ENCODE measurements at places on chromosomes 11 and 22.

DNA sequence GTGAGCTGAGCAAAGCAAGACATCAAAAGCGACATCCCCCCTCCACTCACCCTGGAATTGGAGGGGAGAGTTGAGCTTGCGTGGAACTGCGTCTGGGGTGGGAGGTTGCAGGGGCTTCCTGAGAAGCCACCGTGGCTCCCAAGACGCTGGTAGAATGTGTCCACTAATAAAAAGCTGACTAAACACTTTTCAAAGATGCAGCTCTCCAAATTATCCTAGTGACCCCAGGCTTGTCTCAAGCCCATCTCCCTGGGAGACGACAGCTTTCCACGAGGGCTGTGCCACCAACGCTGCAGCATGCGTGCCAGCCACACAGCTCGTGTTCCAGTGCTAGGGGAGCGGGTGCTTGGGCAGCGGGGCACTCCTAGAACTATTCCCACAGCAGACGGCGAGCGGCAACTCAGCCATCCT lies 6.3 kb upstream of the GAL start:
- no peak for DNase-seq

GRCh38 chr11:115450519-115450918 lies 53.7 kb downstream of the CADM1 start:
- no peak for DNase-seq

DNA sequence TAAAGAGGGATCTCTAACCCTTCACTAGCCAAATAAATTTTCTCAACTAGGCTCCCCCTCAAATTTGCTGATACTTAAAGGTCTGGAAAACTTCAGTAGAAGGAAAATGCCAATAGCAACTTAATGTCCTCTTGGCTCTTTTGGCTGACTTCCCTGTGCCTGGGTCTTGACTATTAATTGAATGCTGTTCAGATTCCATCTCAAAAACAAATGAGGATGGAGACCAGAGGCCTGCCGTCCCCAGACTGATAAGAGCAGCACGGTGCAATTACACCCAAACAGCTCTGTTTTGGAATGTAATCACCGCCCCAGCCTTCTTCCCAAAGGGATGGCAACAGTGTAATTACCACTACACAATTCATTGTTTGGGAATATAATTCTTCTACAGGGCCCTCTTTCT lies 89.3 kb upstream of the CHRM4 start:
- no peak for DNase-seq

DNA sequence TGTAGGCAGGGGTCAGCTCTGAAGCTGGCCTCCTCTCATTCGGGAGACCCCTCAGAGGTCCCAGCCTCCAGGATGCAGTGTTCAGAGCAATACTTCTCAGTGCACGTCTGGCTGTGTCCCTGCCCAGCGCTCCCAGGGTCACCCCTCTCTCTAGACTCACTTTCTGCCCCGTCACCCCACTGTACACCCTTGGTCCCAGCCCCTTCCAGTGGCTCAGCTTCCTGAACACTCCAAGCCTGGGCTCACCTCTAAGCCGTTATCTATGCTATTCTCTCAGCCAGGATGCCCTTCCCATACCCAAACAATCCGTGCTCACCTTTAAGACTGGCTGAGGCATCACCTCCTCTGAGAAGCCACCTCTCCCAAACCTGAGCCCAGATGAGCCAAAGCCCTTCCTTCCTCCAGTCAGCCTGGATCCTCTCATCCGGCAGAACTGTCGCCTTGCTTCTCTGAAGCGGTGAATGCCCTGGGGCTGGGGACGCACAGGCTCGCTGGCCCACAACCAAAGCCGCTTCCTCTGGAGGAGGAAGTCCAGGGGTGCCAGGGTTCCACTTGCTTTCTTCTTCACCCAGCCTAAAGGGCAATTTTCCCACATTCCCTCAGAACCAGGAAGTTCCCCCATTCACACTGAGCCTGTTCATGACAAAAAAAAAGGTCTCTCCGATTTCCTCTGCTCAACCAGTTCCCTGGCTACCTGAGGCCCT lies 13.7 kb upstream of the CDKN1C start:
- DNase-seq: no peak

DNA sequence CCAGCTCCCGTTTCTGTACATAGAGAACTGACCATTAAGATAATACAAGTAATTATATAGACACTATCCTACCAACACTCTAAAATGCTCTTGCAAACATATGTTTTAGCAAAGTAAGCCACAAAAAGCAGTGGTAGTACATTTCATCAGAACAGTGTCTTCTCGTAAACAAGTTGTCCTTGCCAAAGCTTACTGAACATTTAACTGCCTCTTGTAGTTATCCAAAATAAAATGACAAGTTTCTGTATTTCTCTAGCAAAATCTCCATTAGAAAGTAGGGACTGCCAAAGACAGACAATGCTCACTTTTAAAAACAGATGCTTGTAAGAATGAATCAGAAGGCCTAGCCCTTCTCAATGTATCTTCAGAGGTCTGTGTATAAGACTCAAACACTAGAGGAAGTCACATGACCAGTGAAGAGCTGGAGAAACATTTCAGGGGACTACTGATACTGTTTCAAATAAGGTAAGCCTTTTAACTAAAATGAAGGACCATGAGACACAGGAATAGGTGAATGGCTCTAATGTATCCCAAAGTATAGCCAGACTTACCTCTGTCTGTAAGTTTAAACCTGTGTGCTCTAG lies 7.8 kb upstream of the ZC3H12C start:
- DNase-seq: no peak

Data from stimulated activated CD4-positive, alpha-beta T cell treated with anti-CD3 and anti-CD28 coated beads, Interleukin-2, amount 100 ng/mL, for 4 hours (primary cell).